ENCODE measurements at places on chromosomes 6 and 20.

GRCh38 chr6:149249370-149250357, 67.8 kb upstream of the TAB2 start:
- DNase-seq: no peak

DNA sequence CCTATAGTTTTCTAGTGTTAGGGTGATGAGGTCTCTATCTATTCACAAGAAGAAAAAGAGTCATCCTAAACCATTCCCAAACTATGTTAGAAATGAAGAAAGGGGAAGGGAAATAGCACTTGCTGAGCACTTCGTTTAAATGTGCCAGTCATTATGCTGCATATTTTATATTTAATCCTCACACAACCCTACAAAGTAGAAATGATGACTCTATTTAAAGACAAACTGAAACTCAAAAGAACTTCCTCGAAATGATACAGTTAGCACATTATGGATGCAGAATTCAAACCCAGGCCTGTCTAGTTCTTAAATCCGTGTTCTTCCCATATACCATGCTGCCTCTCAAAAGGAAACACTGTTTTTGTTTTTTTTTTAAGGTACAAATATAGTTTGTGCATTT, 174.6 kb downstream of the GMPR start:
- no peak for DNase-seq

DNA sequence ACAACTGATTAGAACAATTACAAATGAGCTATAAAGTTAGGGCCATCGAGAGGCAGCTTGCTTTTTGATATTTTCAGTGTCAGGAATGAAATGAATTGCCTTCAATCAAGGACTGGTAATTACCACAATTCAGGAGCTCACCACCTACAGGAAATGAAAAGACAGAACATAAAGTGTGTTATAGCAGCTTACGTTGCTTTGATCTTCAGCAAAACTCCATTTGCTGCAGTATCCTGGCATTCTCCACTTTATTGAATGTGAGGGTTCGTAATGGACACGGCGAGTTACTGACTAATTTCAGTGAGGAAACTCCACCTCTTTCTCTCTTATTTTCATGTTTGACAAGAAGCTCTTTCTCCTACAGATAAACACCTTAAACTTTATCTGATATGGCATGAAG, 440.0 kb upstream of the HSF2 start:
- no peak for DNase-seq

GRCh38 chr20:1204113-1204512, 859 bp downstream of the C20orf202 start:
- DNase-seq: no peak

DNA sequence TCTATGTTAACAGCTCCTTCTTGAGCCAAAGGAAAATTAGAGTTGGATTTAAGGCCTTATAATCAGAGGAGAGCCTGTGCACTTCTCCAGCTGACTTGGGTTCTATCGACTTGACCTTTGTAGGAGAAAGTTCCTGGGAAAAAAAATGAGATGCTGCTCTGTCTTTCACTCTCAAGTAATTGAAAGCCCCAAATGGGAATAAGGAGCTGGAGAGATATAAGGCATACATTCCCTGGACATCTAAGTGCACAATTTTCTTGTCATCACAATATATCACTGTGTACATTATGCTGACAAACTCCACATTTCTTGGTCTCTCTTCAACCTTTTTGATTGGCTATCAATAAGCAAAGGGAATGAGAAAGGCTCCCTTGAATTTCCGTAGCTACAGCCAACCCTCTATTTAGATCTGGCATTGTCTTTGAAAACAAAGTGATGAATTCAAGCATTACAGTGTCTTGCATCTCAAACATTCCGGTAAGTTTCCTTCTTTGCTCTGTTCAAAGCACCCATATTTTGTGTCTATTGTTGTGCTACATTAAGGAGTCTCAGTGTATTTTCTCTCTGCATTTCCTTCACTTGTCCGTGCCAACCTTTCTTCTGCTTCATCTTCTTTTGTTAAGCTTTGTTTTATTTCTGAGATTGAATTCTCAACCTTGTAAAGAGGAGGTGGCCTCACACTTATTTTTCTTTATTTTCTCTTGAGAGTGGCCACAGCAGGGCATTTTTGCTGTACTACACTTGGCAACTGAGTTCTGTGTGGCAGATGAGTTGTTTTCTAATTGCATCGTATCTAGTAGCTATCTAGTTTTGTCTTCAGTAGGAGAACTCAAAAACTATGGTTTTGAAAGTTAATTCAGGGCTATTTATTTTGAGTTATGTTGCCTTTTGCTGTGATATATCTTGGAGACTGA, 450.3 kb upstream of the MAN1A1 start:
- no peak for DNase-seq

DNA sequence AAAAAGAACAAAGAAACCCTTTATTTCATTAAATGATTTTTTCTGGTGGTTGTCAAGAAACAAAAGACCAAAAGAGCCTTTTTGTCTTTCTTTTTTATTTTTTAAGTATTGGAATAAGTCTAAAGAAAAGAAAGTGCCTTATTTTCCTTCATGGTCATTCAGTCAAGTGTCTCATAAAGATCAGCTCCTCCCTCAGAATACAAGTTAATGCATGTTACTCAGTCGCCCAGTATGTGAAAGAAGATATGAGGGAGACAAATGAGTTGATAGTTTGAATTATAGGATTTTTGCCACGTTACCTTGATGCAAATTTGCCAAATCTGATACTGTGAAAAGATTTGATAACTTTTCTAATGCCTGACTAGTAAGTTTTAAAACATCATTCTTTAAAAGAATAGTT, 157.2 kb downstream of the QKI start:
- DNase-seq: no peak

- DNase-seq: no peak
Measured at GRCh38 chr6:31058128-31058894, 48.0 kb downstream of the MUC22 start.

DNA sequence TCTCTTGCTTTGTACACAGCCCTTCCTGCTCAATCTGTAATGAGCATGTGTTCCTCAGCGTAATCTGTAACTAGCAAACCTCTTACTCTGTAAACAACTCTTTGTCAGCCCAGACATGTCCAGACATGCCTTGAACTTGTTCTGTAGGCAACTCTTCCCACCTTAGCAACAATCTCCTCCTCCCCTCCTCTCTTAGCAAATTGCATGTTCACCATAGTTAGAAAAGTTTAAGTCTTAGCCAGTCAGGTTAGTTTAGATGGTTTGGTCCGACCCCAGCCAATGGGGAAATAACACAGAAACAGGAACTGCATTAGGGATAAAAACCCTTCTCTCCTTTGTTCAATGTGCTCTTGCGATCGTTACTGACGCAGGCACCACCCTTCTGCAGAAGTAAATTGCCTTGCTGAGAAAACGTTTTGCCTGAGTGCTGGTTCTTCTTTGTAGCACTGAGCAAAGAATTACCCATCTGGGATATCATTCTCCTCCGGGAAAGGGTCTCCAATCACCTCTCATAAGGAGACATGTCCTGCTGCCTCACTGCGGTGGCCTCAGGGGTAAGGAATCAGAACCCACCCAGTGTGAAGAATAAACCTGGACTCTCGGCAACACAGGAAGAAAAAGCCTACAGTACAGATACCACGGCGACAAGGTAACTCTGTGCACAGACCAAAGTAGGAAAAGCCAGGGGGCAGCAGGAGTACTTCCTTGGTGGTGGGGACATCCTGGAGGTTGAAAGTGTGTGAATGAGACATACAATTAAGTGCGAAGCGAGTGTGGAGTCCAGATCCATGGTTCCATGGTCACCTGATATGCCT, 26.2 kb downstream of the PLN start:
- DNase-seq: no peak

DNA sequence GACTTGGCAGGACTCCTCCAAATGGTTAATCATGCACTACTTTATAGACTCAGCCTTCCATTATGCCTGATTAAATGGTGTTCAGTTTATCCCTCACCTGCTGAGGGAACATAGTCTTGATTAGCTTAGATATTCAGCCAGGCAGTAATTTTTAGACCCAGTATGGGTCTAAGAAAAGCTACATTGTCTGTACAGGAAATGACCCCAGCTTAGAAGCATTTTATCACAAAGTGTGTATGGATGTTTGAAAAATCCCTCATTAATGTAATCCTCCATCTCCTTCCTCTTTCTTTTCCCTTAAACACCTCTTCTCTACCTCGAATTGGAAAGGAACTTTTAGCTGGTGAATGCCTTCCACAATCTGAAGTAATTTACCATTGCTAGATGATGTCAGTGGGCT, 252.2 kb upstream of the BMP2 start:
- no peak for DNase-seq

DNA sequence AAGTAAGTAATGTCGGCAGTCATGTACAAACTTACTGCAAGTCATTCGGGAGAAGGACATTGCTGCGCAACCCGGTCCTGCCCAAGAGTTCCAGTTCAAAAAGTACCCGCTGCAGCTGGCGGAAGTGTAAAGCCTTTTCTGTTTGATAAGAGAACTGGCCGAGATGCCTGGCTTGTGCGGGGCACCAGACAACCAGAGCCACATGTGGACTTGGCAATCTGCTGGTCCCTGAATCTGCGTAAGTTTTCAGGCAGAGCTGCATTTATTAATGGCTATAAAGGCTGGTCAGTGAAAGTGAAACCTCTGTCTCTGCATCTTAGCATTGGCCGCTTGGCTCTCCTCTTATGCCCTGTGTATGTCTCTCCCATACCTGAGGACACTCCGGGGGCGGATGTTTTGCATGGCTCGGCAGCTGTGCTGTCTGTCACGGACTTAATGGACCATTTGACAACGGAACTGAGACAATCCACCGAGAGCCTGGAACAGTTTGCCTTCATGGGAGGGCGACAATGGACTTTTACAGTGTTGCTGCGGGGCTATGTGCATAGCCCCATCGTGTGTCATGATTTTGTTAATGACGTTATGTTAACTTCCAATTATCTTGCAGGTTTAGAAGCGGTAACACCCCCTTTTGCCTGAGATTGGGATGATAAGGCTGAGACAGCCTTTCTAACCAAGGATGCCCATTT, 19.8 kb upstream of the RGS17 start:
- DNase-seq: no peak

DNA sequence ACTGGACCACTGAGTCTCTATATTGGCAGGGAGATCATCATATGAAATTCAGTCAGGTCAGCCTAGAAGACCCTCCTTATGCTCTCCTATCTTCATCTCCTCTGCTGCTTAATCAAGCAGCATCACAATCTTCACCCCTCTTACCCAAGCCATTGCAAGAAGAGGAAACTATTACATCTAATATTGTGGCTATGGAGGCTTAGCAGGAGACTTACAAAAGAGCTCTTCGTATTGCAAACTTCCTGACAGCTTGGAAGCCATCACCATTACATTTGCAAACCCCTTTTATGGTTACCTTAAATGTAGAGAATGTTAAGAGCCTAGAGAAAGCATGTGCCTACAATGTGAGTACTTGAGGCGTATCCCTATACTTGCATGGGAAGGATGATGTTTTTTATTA, 87.2 kb upstream of the STXBP5 start:
- no peak for DNase-seq

DNA sequence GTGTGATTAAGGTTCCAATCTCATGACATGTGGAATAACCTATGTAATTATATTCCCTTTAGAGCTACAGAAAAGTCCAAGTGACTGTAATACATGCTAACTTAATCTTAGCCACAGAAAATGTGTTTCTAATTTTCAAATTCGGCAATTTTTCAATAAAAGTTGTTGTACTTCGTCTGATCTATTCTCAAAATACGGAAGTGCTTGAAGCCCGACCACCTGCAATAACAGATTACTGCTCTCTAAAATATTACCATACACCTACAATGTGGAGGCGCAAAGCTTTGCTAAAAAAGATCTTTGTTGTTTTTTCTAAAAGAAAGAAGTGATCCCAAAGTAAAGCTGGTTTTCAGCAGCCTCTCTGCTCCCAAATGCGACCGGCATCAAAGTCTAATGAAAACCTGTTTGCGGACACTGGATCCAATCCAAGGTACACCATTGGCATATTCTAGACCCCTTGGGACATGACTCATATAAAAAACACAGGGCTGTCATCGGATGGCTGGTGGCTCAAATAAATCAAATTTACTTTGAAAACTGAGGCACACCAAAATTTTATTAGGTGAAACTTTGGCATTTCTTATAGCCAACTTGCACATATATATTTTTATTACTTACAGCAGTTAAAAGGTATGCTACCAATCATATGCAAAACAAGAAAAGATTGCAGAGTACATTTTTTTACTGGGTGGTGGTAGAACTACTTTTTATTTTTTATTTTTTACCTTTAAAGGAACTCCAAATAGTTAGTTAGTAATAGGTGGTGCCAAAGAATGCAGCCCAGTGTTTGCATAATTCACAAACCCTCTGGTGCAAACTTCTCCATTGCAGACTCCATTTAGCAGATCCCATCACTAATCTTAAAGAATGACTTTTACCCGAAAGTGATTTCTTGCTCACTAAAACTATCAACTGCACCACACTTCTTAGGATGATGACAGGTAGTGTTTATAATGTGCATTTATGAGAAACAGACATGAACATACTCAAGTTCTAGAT, 118.7 kb upstream of the TBX18 start:
- DNase-seq: no peak

GRCh38 chr20:1975291-1975690, 18.6 kb downstream of the PDYN start:
- no peak for DNase-seq

GRCh38 chr6:144316862-144317195, 31.7 kb downstream of the UTRN start:
- DNase-seq: no peak

DNA sequence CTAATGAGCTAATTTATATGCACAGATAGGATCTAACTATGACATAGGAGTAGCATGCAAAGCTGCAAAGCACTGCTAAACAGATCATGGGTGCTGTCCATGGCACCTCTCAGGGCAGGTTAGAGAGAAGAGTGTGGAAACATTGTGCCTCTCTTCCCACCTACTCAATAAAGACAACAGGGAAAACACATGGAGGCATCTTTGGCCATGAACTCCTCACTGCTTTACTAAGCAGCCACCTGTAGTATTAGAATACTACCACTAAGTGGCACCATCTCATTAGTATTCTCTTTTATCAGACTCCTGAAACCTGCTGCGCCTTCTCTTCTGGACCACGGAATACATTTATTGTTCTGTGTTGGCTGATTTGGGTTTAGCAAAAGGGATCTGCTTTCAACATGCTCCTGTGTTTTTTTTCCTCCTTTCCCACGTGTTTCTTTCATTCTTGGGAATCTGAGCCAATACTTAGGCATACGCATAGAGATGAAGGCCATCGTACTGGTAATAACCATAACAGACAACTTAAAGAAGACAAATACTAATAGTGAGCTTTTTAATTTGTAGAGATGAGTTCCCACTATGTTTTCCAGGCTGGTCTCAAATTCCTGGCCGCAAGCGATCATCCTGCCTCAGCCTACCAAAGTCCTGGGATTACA, 9.4 kb upstream of the HDDC2 start:
- DNase-seq: no peak

GRCh38 chr20:347640-348484, 951 bp downstream of the NRSN2 start:
- peak; percentile 87 for DNase-seq

DNA sequence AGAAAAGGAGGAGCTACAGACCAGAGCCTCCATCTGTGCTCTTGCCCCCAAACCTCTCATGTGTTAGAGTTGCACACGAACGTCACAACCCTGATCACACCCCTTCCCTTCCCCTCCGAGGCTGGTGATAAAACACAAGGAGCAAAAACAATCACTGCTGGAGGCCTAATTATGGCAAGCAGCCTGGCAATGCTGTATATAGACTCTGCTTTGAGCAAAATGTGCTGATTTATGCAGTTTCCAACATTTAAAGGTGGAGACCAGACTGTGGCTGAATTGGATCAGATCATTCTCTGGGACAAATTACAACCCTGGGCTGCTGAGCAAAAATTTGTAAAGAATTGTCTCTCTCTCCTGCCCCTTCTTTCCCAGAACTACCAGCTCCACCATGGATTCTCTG, 64.6 kb upstream of the SRSF6 start:
- no peak for DNase-seq

- no peak for DNase-seq
Measured at GRCh38 chr6:3297909-3298308, 39.2 kb downstream of the PSMG4 start.
